Adrenal gland (tissue), 19 donors: ENCODE measurements at places on chromosomes 6 and 20. TPM values are rescaled to one million over a fixed set of nuclear protein-coding genes. Genes with fewer than 3 reads are reported as not detected.

Gene LAMP5
- total RNA-seq: 1.4 TPM

Gene ADGRB3
- total RNA-seq: 1.4 TPM

Gene MYB
- 8.0 TPM for total RNA-seq

DNA sequence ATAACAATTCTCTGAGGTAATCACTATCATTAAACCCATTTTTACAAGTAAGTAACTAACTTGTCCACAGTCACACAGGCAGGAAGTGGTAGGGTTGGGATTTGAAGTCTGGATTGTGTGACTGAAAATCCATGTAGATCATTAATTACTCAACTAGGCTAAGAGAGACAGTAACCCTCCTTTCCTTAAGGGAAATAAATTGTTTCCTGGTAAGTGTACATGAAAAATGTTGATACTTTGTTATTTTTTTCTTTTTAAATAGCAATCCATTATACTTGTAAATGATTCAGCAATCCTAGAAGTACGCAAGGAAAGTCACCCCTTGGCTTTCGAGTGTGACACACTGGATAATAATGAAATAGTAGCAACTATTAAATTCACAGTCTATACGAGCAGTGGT lies 11.6 kb downstream of the SPACA1 start:
- no peak overlapping the region for H3K27ac ChIP-seq
- H3K27me3 ChIP-seq: no peaks in the 10 kb centered on the region
- no peaks in the 10 kb centered on the region for H3K36me3 ChIP-seq

- no peak overlapping the region for H3K4me3 ChIP-seq
- H3K4me1 ChIP-seq: no peaks in the 10 kb centered on the region
- H3K27ac ChIP-seq: no peak overlapping the region
- no peak for DNase-seq
- no peaks in the 10 kb centered on the region for H3K36me3 ChIP-seq
Observed at GRCh38 chr6:56062836-56063235, 184.5 kb downstream of the COL21A1 start.

GRCh38 chr6:16292942-16293341 lies 54.6 kb downstream of the GMPR start:
- no peaks in the 10 kb centered on the region for H3K27me3 ChIP-seq
- no peak overlapping the region for H3K27ac ChIP-seq
- H3K4me3 ChIP-seq: no peak overlapping the region
- H3K36me3 ChIP-seq: no peaks in the 10 kb centered on the region
- H3K4me1 ChIP-seq: no peaks in the 10 kb centered on the region
- no peak for DNase-seq

DNA sequence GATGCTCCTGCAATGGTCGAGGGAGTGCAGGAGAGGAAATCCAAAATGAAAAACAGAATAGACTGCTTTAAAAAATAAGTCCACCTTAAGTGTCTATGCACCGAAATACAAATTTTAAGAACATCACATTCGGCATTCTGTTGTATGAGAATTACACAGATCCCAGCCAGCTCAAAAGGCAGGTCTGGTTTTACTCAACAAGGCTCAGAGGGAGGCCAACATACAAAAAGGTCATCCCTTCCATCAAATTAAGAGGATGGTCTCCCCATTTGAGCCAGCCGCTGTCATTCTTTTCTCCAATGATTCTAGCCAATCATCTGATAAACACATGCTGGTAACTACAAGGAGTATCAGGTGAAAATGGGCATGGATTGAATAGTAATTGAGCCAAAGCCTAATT lies 7.9 kb downstream of the ATXN1 start:
- no peaks in the 10 kb centered on the region for H3K27me3 ChIP-seq
- DNase-seq: no peak
- H3K4me1 ChIP-seq: peaks cover 45% of the 10 kb centered on the region
- no peak overlapping the region for H3K27ac ChIP-seq
- H3K36me3 ChIP-seq: no peaks in the 10 kb centered on the region

- DNase-seq: no peak
- H3K36me3 ChIP-seq: no peaks in the 10 kb centered on the region
- peaks cover 4% of the 10 kb centered on the region for H3K4me1 ChIP-seq
- H3K27me3 ChIP-seq: no peaks in the 10 kb centered on the region
- H3K27ac ChIP-seq: no peak overlapping the region
Observed at GRCh38 chr6:129521946-129522345, 188.0 kb downstream of the ARHGAP18 start.

- no peak for DNase-seq
- H3K4me3 ChIP-seq: no peak overlapping the region
- peaks cover 4% of the 10 kb centered on the region for H3K27me3 ChIP-seq
- no peaks in the 10 kb centered on the region for H3K36me3 ChIP-seq
- H3K27ac ChIP-seq: no peak overlapping the region
Observed at GRCh38 chr6:170237999-170238740, 52.7 kb downstream of the DLL1 start.

- no peak for DNase-seq
- H3K4me3 ChIP-seq: no peak overlapping the region
- no peaks in the 10 kb centered on the region for H3K27me3 ChIP-seq
- no peak overlapping the region for H3K27ac ChIP-seq
- H3K4me1 ChIP-seq: no peaks in the 10 kb centered on the region
Observed at GRCh38 chr6:160966493-160967229, 24.9 kb upstream of the MAP3K4 start.
